Stimulated activated CD8-positive, alpha-beta memory T cell treated with anti-CD3 and anti-CD28 coated beads, Interleukin-15, amount 100 ng/mL, for 4 hours (primary cell): ENCODE measurements at places on chromosomes 13 and 19.

DNA sequence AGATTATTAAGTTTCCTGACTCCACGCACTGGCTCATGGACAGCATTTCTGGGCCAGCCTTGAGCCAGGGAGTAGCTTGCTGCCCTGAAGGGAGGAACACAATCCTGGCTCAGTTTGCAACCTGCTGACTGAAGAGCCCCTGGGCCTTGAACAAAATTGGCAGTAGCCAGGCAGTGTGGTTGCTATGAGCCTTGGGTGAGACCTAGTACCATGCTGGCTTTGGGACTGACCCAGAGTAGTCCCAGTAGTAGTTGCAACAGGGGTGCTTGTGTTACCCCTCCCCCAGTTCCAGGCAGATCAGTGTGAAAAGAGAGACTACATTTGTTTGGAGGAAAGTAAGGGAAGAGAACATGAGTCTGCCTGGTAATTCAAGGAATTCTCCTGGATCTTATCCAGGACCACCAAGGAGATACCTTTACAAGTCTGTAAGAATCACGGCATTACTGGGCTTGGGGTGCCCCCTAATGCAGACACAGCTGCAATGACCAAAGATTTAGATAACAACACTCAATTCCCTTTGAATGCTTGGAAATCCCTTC, 22.0 kb downstream of the ITGBL1 start:
- DNase-seq = no peak

- no peak for DNase-seq
These were observed 6.4 kb downstream of the JAK3 start for GRCh38 chr19:17841371-17841809.

GRCh38 chr19:45587873-45588272, 3.3 kb upstream of the OPA3 start:
- DNase-seq = no peak

DNA sequence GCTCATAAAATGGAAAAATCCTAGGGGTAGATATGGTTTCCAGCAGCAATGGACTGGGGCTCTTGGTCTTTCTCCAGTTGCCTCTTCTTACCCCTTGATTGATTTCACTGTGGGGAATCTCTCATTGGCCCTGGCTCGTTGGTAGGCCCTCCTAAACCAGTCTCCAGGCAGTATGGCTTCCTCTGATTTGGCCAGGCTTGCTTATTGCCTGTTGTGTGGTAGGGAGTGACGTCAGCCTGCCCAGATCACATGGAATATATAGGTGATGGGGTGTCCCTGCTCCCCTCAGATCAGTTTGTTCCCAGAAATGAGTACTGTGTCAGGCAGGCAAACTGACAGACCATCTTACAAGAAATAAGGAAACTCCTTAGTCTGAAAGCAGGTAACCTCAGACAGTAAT, 5.7 kb upstream of the SELENOV start:
- DNase-seq = no peak

DNA sequence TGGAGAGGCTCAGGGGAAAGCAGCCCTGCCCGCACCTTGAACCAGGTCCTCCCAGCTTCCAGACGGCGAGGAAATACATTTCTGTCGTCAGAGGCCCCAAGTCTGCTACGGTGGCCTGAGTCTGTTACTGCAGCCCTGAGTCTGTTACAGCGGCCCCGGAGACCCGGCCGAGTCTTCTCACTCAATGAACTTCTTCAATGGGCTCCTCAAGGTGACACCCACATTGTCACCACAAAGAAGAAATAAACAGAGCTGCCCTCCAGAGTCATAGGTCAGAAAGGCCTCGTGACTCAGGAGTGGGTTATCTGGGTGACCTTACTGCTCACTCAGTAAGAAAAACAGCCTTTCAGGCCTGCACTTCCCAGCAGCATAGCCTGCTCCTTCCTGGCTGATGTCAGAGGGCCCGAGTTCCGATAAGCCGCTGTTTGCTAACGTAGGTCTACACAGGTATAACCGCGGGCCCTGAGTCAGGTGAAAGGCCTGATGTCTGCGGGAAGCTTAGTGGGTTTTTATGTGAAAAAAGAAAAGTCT, 66.9 kb upstream of the TM9SF2 start:
- peak; percentile 75 for DNase-seq

- no peak for DNase-seq
These were observed 23.0 kb downstream of the PPP1R37 start for GRCh38 chr19:45115809-45116615.

- DNase-seq = no peak
These were observed 16.0 kb downstream of the UFM1 start for GRCh38 chr13:38365661-38366060.
